Stimulated activated CD4-positive, alpha-beta T cell treated with anti-CD3 and anti-CD28 coated beads, Interleukin-12 subunit alpha, Interleukin-12 subunit beta, amount 100 ng/mL, for 24 hours (primary cell): ENCODE measurements at places on chromosomes 1 and 21.

DNA sequence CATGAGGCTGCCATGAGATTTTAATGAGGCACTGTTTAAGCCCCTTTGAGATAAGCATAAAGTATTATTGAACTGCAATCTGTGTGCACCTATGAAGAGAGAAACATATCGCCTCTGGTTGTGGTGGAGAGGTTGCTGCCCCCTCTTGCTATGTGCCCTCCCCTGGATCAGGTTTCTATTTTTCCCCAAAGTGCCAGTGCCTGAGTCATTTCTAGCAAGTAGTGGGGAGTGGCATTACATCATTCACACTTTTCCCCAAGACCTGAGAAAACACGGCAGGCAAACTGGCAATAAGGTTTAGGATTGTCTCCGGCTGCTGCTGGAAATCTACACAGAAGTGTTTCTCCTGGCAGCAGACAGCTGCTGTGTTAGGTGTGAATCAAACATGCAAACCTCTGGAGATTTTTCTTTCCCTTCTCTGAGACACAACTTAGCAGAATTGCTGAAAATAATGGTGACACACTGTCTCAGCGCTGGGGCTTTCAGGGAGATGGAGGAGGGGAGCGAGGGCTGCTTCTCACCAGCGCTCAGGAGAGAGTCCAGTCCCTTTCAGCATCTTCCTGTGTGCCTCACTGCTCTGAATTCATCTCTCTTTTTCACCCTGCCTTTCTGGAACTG is 13.7 kb upstream of the RGS16 start:
- no peak for DNase-seq

- DNase-seq: no peak
Observed at GRCh38 chr1:53254011-53254640, 15.8 kb upstream of the MAGOH start.

DNA sequence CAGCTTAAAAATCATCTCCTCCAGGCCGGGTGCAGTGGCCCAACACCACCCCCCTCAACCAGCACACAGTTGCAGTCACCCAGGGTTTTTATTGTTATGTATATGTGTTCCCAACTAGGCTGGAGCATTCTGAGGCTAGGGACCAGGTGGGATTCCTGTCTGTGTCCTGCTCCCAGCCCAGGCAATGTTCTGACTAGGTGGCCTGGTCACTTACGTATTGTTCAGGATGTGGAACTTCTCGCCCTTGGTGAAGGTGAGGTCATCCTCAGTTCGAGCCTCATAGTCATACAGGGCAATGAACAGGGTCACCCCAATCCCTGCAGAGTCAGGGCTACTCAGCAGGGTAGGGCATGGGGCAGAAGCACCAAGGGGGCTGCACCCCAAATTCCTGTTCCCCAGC is 12.2 kb downstream of the FGR start:
- no peak for DNase-seq

- no peak for DNase-seq
Observed at GRCh38 chr1:31523769-31524168, 52.5 kb upstream of the TINAGL1 start.

- DNase-seq: no peak
Observed at GRCh38 chr1:45337630-45338325, 2.2 kb upstream of the TOE1 start.

DNA sequence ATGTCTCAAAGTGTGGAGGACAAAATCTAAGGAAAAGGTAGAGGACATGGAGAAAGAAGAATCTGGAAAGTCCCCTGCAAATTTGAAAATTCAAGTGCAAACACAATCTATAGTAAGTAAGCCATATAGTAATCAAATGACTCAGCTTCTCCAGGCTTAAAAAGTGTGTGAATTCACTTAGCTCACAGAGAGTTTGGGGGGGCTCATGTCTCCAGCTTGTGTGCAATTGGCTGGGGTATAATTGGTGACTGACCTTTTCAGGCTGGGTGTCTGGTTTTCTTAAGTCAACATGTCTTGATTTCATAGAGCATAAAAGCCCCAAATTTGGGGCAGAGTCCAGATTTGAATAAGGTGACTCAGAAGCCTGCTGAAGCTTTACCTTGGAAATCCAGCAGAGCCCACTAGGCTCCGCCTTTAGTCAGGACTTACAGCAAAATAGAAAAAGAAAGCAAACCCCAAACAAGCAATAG is 8.6 kb downstream of the CLDN14 start:
- DNase-seq: no peak

DNA sequence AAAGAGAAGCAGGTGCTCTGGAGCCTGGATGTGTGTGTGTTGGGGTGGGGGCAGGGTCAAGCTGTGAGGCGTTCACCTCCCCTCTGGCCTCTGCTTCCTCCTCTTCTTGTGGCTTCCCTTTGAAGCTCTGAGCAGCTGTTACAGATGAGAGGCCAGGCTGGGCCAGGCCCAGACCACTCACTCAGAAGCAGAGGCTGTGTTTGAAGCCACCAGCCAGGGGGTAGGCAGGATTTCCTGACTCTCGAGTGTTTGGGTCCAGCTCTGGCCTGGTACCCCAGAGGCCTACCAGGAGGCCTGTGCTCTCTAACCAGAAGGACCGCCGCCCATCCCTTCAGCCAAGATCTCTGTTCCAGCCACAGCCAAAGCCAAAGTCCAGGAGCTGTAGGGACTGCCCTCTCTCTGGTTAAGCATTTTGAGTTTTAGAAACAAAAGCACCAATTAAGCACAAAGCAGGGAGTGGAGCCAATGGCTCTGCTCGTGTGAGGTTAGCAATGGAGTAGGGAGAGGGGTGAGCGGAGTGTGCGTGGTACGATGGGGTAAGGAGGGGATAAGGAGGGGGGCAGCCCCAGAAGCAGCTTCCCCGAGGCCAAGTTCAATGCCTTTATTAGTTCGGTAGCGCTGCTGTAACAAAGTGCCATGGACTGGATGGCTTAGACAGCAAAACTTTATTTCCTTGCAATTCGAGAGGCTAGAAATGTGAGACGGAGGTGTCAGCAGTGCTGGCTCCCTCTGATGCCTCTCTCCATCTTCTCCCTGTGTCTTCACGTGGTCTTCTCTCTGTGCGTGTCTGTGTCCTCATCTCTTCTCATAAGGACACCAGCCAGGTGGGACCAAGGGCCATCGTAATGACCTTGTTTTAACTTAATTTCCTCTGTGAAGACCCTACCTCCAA is 20.5 kb downstream of the RCSD1 start:
- no peak for DNase-seq

- no peak for DNase-seq
Observed at GRCh38 chr1:27713139-27713725, 12.5 kb upstream of the FAM76A start.

DNA sequence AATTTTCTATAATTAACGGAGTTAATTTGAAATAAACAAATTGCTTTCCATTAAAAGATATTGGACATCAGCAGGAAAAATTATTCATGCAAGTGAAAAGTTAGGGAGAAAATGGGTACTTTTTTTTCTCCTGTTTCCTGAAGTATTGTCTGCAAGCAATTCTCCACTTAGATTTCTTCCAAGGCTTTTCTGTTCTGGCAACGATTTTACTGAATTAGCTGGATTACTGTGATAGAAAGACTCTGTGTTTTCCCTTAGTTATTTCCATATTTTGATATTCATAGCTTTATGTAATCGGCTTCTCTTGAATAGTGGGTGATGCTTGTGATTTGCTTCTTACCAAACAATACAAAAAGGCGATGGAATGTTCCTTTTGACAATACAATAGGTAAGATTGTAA is 1333.9 kb downstream of the AMY1C start:
- no peak for DNase-seq

GRCh38 chr1:151128800-151129199 is 17.6 kb downstream of the SEMA6C start:
- DNase-seq: no peak

- no peak for DNase-seq
Observed at GRCh38 chr1:115402753-115403184, 64.7 kb upstream of the NGF start.

DNA sequence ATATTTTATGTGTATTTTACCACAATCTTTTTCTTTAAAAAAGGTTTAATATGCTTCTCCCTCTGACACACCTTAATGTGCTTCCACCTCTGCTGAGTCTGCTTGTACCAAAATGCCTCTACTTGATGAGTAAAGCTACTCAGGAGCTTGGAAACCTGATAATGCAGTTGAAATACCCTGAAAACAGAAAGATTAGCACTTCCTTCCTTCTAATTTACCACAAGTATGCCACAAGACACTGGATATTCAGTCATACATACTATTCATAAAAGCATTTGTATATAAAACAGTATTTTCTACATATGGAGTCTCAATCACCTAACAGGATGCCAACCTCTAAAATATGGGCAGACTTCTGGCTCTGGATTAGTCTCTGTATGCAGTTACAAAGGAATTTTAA is 55.0 kb downstream of the SLC35D1 start:
- DNase-seq: no peak
